ENCODE measurements at places on chromosomes 1 and 21.

- no peak for DNase-seq
Observed at GRCh38 chr1:80878343-80878742, 922.4 kb upstream of the ADGRL2 start.

DNA sequence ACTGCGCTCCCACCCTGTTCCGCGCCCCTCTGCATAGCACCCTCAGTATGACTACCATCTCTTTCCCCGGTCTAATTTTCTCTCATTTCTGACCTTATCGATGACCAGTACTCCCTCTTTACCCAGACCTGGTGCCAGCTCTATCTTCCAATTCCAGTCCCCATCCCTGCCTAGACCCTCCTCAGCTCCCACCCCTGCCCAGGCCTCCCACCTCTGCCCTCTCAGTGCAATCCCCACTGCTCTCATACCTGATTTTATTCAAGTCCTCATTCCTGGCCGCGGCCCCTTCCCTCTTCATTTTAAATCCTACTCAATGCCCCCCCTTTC lies 1.3 kb downstream of the USP24 start:
- no peak for DNase-seq

DNA sequence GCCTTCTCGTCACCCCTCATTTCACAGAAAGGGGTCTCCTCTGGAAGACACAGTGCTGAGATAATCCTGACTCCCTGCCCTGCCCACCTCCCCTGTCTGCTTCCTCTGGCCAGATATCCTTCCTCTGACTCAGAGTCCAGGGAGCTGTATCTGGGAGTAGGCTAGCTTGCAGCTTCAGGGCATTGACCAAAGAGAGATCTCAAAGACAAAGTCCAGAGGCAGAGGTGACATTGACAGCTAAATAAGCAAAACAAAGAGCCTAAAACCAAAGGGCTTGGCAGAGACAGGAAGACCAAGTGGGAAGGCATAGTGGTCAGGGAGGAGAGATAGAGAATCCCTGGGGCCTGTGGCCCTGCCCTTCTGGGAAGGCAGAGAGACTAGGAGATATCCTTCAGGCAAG lies 64.9 kb downstream of the TNR start:
- DNase-seq: no peak

- no peak for DNase-seq
Observed at GRCh38 chr1:51697166-51697565, 80.3 kb downstream of the OSBPL9 start.

GRCh38 chr1:197907846-197908616 lies 5.6 kb downstream of the C1orf53 start:
- no peak for DNase-seq

DNA sequence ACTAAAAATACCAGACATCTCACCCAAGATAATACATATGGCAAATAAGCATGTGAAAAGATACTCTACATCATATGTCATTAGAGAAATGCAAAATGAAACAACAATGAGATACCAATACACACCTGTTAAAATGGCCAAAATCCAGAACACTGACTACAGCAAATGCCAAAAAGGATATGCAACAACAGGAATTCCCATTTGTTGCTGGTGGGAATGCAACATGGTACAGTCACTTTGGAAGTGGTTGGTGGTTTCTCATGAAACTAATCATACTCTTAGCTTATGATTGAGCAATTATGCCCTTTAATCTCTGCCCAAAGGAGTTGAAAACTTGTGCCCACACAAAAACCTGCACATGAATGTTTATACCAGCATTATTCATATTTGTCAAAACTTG lies 6.4 kb upstream of the RGS2 start:
- DNase-seq: no peak

GRCh38 chr1:202952818-202953217 lies 5.3 kb downstream of the ADIPOR1 start:
- no peak for DNase-seq

DNA sequence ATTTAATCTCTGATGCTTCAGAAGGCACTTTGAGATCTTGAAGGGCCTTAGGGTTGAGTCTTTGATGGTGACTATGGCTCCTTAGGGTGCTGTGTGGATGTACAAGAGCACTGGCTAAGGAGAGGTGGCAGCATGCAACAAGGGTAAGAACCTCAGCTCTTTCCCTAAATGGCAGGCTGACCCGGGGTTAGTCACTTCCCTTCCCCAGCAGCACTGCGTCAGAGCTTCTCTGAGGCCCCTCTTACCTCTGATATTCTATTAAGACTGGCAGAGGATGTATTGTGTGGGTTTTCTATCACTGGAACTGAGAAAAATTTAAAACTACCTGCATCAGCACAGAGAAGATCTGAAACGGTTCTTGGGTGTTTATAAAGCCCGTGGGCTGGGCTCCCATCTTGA lies 11.8 kb downstream of the C1orf116 start:
- no peak for DNase-seq

DNA sequence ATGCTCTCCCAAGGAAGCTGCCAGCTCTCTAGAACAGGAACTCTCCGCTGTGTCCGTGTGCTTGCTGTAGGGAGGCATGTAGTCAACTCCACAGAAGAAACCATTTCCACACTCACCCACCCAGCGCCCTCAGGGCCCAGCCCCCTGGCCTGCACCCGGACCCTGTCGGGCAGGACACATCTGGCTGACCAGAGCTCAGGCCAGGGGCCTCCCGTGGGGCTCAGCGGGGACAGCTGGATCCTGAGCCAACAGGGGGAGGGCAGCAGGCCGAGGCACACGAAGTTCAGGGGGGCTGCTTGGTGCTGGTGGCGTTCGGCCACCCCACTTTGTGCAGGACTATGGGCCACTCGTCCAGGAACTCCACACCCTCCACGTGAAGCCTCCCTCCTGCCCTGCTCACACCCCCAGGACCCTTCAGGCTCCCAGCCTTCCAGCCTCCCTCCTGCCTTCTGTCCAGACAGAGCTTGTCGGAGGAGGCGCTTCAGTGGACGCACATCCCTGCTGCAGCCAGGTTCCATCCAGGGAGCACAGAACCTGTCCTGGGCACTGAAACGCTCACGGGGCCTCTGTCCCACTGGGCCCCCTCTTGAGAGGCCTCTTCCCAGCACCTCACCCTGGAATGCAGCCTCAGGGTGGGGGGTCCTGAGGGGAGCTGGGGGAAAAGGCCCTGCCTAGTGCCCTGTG lies 15.0 kb upstream of the FAAP20 start:
- no peak for DNase-seq

DNA sequence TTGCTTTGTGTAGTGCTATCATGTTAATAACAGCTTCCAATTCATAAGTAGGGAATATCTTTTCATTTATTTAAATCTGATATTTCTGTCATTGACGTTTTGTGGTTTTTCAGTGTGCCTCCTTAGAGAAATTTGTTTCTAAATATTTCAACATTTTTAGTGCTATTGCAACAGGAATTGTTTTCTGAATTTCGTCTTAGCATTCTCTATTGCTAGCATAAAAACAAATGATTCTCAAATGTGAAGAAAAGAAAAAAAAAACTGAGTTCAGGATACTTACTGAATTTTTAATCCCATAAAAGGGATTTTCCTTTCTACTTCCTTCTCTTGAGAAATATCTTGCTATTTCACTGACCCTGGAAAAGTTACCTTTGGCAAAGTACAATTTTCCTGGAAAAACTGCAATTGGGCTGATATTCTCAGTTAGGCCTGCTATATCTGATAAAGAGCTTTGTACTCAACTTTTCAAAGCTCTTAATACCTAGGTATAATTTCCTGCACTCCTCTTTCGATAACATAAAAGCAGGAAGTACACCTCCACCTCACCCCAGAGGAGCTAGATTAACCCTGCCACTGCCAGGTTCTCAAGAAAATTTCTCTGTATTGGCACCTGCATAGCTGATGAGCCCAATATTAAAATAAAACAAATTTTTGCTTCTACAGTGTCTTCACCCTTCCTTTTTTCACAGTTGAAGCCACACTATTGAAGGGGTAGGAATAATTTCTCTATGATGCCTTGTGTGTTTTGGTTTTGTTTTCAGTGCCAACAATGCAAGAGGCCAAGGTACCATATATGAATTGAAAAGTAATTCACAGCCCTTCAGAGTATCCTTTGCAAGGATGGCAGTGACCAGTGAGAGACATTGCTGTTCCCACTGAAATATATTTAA lies 35.6 kb downstream of the PTPN14 start:
- DNase-seq: no peak

DNA sequence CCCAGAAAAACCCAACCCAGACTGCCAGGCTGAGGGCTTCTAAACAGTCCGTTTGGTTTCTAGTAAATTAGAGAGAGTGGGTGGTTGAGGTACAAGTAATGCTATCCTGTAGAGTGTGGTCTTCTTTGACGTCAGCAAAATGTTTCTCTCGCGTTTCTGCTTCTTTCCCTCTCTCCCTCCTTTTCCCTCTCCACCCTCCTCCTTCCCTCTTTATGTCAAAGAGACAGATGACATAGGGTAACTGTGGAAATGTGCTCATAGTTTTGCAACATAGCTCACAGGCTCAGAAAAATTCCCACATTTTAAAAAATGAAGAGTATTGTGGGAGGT lies 158.3 kb downstream of the TOMM20 start:
- DNase-seq: no peak

DNA sequence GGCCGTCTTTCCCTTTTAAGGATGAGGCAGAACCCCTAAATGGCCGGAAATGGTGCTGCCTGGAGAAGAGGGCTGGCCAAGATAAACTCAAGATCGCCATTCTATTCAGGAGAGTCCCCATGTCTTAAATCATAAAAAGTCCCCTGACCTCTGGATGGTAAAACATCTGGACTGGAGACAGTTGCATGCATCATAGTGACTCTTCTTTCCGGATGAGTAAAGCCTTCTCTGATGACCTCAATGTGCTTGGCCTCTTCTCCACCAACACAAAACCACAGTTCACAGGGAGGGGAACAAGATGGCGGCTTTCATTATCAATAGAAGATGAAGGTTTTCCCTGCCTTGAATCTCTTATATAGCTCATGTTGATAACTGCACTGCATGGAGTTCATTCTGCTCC lies 27.5 kb upstream of the H6PD start:
- no peak for DNase-seq

DNA sequence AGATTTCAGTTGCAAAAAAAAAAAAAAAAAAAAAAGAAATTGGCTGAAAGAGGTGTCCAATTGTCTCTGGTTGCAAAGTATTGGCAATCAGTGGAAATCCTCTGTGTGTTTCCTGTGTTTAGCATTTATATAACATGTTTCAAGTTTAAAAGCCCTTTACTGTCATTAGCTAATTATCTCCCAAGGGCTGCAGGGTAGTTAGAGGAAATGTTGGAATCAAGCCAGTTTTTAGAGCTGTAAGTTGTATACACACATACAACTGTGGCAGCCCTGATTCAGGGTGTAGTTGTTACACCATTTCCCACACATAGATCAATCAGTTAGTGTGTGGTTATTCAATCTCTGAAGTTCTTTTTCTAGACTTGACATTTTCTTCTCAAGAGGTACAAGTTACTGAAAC lies 8.9 kb upstream of the ZNF326 start:
- DNase-seq: no peak

DNA sequence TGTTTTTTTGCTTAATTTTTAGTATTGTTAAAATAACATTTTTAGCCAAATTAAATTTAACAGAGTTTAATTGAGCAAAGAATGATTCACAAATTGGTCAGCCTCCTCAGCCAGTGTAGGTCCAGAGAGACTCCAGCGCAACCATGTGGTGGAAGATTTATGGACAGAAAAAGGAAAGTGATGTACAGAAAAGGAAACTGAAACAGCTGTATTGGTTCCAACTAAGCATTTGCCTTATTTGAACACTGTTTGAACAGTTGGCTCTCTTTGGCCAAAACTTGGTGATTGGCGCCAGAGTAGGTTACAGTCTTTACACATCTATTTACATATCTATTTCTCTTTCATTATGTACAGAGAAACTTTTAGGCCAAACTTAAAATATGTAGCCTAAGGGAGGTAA lies 19.4 kb downstream of the RPS6KC1 start:
- peak; percentile 9 for DNase-seq

GRCh38 chr21:32795376-32795775 lies 23.8 kb upstream of the PAXBP1 start:
- no peak for DNase-seq

GRCh38 chr1:211813590-211813989 lies 17.0 kb downstream of the LPGAT1 start:
- DNase-seq: peak; percentile 72

GRCh38 chr1:25161981-25162380 lies 70.3 kb downstream of the SYF2 start:
- no peak for DNase-seq

GRCh38 chr21:43320526-43320925 lies 106.4 kb downstream of the SIK1 start:
- DNase-seq: no peak

DNA sequence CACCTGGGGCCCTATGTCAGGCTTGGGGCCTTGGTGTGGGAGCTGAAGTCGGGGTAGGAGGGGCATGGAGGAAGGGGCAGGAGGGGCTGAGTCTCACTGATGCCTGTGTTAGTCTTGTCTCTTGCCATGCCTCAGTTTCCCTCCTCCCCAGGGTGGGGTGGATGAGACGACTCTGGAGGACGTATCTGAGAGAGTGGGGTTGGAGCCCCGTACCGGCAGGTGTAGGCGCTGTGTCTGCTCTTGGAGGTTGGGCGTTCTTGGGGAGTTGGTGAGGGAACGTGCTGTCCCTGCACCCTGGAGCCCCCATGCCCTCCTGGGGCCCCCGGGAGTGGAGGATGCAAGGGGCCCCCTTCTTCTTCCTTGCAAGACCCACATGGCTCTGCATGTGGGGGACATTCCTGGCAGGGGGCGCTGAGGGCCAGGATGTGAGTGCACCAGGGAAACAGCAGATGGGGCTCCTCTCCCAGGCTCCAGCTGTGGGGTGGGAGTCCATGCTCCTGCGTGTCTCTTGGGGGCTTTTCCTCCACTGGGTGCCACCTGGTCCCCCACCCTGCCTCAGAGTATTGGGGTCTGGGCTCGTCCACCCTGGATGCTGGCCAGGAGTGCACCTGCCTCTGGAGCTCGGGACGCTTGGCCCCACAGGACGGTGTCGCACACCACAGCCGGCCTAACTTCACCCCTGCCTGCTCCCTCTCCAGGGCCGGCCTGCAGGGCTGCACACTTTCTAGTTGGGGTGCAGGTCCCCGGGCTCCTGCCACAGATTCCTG lies 1.4 kb upstream of the TNFRSF14 start:
- DNase-seq: no peak

GRCh38 chr1:177858332-177858821 lies 111.5 kb downstream of the SEC16B start:
- no peak for DNase-seq

- DNase-seq: no peak
Observed at GRCh38 chr1:197137322-197137721, 9.1 kb downstream of the ASPM start.

- DNase-seq: no peak
Observed at GRCh38 chr1:56688522-56689026, 43.5 kb downstream of the PRKAA2 start.
